ENCODE measurements at places on chromosomes 4 and X.

DNA sequence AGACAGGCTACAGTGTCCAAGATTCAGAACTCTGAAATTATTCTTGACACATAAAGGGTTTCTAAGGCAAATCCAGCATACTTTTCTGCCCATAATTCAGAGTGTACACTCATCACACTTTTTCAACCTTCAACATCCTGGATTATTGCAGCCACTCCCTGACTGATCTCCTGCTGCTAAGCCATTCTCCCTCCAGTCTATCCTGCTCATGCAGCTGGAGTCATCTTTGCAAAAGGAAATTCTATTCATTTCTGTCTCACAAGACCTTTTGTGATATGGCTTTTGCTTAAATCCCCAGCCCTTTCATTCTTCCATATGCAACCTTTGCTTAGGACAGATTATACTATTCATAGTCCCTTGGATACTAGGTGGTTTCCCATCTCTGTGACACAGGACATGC is 236.1 kb upstream of the LDB2 start:
- DNase-seq = peak; percentile 34

- DNase-seq = no peak
Measured at GRCh38 chr4:12458621-12459020, 1025.5 kb downstream of the RAB28 start.

- no peak for DNase-seq
Measured at GRCh38 chrX:136205882-136206380, 45.3 kb downstream of the MAP7D3 start.

- DNase-seq = no peak
Measured at GRCh38 chr4:79603681-79604080, 195.7 kb upstream of the GK2 start.

DNA sequence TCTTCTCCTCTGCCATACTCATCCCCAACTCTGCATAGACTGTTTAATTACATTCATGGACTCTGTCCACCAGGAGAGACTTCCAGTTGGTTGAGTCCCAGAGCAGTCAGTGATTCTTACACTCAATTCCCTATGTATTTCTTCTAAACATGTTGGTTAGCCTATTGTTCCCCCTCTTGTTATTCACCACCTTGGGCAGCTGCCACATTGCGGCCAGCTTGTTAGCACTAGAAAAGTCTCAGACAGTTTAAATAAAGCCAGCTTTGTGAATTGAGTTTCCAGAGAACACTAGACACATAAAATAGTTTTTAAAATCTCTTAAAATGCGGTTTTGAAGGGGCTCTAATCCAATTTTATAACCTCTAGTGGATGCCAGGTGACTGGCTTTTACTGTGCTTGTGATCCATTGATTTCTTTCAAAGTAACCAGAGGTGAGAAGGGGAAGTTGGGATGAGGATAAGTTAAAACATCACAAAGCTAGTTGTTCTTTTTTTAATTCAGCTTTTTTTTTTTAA is 827.7 kb downstream of the FSTL5 start:
- DNase-seq = no peak
